ENCODE measurements at places on chromosomes 3 and 15. TPM values are rescaled to one million over a fixed set of nuclear protein-coding genes. Genes with fewer than 3 reads are reported as not detected.
A peak's percentile ranks its signal among the peaks of the same experiment; 100 is the strongest.

PLCL2 gene
- 11.0 TPM for total RNA-seq

CORO2B gene
- 15.7 TPM for total RNA-seq

CHRM5 gene
- not detected for total RNA-seq

CASR gene
- not detected for total RNA-seq

STRA6 gene
- total RNA-seq: 0.17 TPM

HIGD1A gene
- 98.6 TPM for total RNA-seq

CYP19A1 gene
- 3.9 TPM for total RNA-seq

RPUSD3 gene
- total RNA-seq: 22.1 TPM

GRCh38 chr15:63860155-63860554, 26.4 kb upstream of the HERC1 start:
- no peak for DNase-seq
- H3K4me3 ChIP-seq: no peak overlapping the region
- H3K27me3 ChIP-seq: peaks cover 8% of the 10 kb centered on the region

- peak overlapping the region; percentile 86 for H3K27ac ChIP-seq
- no peaks in the 10 kb centered on the region for H3K36me3 ChIP-seq
- peak; percentile 99 for DNase-seq
These were observed 60.0 kb upstream of the IL12A start for GRCh38 chr3:159928666-159929065.

DNA sequence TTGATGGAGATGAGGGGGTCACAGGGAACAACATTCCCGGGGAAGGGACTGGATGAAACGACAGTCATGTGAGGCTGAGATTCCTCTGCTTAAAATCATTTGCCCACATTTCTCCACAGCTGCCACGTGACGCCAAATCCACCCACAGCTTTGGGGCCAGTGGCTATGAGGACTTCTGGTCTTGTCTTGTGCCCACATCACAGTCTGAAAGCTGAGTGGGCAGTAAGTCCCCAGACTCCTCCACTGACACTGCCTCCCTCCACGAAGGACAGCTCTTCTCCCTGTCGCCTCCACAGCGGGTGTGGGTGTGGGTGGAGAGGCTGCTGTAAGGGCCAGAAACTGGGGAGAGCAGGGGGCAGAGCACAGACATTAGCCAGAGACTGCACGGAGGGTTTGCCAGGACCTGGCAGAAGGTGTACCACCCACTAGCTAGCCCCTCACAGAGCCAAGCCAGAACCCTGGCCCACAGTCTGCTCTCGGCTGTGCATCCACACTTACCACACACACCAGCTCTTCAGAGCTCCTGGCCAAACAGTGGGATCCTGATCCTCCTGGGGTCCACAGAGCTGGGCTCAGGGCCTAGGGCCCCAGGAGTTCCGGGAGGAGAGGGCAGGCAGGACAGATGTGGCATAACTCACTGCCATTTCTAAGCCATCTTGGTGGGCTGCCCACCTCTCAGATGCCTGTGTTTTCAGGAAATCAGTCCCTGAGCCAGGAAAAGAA, 24.2 kb downstream of the RAB6B start:
- no peak overlapping the region for H3K27ac ChIP-seq
- H3K4me3 ChIP-seq: no peak overlapping the region
- no peaks in the 10 kb centered on the region for H3K36me3 ChIP-seq
- DNase-seq: no peak

DNA sequence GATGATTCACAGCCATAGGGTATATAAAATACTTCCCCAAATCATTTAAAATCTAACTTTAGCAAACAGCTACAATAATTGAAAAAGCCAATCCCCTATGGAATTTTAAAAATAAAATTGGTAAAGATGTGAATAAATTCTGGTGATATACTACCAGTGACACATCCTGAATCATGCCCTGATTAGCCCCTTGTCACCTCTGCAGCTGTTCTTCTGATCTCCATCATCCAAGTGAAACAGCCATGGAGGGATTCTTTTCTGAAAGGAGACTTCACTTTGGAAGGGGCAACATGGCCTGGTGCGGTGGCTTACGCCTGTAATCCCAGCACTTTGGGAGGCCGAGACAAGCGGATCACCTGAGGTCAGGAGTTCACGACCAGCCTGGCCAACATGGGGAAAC, 115.6 kb upstream of the MLF1 start:
- H3K4me1 ChIP-seq: no peaks in the 10 kb centered on the region
- no peak for DNase-seq
- H3K27me3 ChIP-seq: no peaks in the 10 kb centered on the region
- no peak overlapping the region for H3K27ac ChIP-seq

DNA sequence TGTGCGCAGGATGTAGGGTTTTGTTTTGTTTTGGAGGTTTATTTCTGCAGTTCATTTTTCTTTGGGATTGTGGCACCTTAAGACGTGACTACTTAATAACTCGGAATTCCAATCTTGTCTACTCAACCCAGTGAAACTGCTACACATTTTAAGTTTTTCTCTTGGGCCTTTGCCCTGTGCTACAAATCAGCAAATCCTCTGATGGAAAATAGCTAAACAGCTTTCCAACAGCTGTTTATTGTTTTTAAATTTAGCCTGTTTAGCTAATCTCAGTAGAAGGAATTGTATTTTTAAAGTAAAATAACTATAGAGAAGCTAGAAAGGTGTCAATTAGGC, 48.4 kb downstream of the OPA1 start:
- DNase-seq: no peak
- no peak overlapping the region for H3K27ac ChIP-seq
- peaks cover 2% of the 10 kb centered on the region for H3K4me1 ChIP-seq

DNA sequence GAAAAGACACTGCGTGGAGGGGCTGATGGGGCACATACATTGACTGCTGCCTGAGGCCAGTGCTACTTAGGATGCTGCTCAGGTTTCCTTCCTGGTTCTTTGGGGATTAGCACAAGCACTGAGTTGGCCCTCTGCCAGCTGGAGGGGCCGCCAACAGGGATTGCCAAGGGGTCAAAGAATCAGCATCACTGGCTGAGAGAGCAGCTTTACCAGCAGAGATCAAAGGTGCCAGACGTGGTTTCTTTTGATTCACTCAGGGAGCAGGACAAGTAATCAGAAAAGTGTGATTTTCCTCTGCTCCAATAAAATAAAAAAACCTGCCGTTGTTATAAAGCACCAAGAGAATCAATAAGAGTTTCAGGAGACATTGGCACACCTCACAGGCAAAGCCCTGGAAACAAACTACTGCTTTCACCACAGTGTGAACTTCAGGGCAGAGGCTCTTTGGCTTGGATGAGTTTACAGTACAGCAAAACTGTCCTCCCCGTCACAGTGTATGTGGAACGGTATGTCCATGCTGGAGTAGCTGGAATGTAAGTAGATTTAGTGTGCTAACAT, 45.8 kb upstream of the FSIP1 start:
- DNase-seq: peak; percentile 78
- H3K27ac ChIP-seq: no peak overlapping the region
- H3K4me3 ChIP-seq: no peak overlapping the region
- no peaks in the 10 kb centered on the region for H3K36me3 ChIP-seq
- peaks cover 23% of the 10 kb centered on the region for H3K4me1 ChIP-seq
- no peaks in the 10 kb centered on the region for H3K27me3 ChIP-seq

DNA sequence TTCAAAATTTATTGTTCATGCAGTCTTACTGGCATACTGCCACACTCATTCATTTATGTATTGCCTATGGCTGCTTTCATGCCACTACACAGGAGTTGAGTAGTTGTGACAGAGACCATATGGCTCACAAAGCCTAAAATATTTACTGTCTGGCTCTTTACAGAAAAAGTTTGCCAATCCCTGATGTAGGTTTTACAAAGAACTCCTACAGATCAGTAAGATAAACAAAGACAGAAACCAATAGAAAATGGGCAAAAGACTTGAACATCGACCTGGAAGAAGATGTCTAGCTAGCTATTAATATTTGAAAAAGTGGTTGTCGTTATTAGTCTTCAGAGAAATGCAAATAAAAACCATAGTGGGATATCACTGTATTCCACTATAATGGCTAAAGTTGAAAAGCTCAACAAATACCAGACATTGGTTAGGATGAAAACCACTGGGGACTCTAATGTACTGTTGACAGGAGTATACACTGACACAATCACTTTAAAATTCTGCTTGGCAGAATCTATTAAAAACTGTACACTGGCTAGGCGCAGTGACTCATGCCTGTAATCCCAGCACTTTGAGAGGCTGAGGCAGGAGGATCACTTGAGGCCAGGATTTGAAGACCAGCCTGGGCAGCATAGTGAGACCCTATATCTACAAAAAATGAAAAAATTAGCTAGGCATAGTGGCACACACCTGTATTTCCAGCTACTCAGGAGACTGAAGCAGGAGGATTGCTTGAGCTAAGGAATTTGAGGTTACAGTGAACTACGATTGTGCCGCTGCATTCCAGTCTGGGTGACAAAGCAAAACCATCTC, 87.7 kb downstream of the NEO1 start:
- no peak overlapping the region for H3K27ac ChIP-seq
- H3K4me3 ChIP-seq: no peak overlapping the region
- no peaks in the 10 kb centered on the region for H3K36me3 ChIP-seq
- H3K4me1 ChIP-seq: no peaks in the 10 kb centered on the region

GRCh38 chr3:128999102-128999501, 2.0 kb upstream of the EFCC1 start:
- peaks cover 2% of the 10 kb centered on the region for H3K4me1 ChIP-seq
- H3K27ac ChIP-seq: no peak overlapping the region
- peaks cover 66% of the 10 kb centered on the region for H3K27me3 ChIP-seq
- H3K36me3 ChIP-seq: no peaks in the 10 kb centered on the region
- DNase-seq: no peak

DNA sequence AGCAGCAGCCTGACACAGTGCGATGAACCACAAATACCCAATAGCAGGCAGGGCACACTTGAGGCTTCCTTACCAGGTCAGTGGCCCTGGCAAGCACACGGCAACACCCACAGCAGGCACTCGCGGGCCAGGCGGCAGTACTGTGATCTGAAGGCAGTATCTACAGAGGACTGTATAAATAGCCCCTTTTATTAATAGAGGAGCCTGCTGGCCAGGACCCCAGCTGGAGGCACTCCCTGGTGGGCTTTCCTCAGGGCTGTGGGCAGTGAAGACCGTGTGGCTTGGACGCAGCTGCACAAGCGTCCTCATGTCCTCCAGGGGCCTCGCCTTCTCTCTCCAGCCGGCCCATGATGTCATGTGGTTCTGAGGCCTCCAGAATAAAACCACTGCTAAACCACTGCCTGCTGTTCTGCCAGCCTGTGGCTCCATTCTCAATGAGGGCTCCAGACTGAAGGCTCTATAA, 44.1 kb downstream of the LRIG1 start:
- DNase-seq: no peak
- no peak overlapping the region for H3K4me3 ChIP-seq
- no peaks in the 10 kb centered on the region for H3K27me3 ChIP-seq

GRCh38 chr15:74291101-74292071, 55.3 kb downstream of the CCDC33 start:
- peak; percentile 85 for DNase-seq
- no peaks in the 10 kb centered on the region for H3K4me1 ChIP-seq
- no peak overlapping the region for H3K27ac ChIP-seq
- H3K27me3 ChIP-seq: no peaks in the 10 kb centered on the region
- no peak overlapping the region for H3K4me3 ChIP-seq

DNA sequence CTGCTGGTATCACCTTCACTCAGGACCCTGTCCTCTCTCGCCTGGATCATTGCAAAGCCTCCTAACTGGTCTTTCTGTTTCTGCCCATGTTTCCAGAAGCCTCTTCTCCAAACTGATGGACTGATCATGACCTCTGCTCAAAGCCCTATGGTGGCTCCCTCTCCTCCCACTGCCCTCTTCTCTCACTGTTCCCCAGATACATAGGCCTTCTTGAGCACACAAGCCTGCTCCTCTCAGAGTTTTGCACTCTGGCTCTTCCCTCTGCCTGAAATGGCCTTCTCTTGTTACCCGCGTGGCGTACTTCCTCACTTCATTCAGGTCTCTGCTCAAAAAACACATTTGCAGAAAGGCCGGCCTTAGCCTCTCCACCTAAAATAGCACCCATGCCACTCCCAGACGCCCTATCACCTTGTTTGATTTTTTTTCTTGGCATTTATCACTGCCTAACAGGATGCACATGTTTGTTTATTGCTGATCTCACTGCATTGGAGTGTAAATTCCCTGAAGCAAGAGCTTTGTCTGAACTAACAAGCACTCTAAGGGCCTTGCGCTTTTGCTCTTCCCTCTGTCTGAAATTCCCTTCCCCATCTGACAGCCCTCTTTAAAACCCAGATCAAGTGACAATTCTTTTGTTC, 1.4 kb upstream of the ETFA start:
- H3K27ac ChIP-seq: no peak overlapping the region
- H3K27me3 ChIP-seq: peaks cover 9% of the 10 kb centered on the region
- H3K4me1 ChIP-seq: no peaks in the 10 kb centered on the region
- H3K36me3 ChIP-seq: no peaks in the 10 kb centered on the region

DNA sequence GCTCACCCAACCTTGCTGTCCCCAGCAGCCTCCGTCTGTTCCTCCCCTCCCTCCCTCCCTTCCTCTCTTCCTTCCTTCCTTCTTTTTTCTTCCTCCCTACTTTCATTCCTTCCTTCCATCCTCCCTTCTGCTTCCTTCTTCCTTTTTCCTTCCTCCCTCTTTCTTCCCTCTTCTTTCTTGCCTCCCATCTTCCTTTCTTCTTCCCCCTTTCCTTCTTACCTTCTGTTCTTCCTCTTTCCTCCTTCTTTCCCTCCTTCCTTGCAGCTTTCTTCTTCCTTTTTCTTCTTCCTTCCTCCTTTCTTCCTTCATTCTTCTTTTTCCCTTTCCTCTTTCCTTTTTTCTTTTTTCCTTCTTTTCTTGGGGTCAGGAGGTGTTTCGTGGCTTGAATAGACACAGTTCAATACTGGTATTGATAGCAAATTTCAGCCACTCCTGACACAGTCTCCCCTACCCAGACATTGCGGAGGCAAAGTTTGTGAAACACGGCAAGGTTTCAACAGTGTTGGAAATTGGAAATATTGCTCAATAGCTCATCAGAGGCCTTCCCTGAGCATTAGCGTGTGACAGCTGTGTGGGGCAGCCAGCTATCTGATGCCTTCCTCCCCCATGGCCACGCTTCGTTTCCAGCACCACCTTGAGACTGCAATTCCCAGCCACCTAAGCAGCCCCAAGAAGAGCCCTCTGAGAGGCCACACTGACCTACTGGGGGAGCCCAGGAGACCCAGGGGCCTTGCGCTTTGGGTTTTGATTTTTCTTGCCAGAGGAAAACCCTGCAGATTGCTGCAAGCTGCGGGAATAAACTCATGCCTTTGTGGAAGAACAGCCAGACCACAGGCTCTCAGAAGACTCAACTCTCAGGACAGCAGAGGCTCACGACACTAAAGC, 82.2 kb downstream of the KLF15 start:
- no peaks in the 10 kb centered on the region for H3K27me3 ChIP-seq
- H3K36me3 ChIP-seq: no peaks in the 10 kb centered on the region
- H3K27ac ChIP-seq: no peak overlapping the region
- peak; percentile 34 for DNase-seq

DNA sequence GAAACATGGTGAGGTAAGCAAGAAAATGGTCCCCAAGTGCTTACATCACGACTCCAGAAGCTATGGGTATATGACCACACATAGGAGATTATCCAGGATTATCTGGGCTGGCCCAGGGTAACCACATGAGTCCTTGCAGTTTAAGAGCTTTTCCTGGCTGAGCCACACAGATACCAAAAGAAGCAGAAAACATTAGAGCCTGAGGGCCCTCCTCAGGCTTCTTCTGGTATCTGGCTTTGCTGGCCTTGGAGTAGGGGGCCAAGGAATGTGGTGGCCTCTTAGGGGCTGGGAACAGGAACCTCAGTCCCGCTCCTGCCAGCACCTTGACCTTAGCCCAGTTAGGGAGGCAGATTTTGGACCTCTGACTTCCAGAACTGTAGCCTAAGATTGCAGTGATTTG, 259.1 kb downstream of the KCNMB2 start:
- no peak for DNase-seq
- no peaks in the 10 kb centered on the region for H3K4me1 ChIP-seq
- H3K27me3 ChIP-seq: no peaks in the 10 kb centered on the region
- H3K27ac ChIP-seq: no peak overlapping the region

- H3K4me3 ChIP-seq: no peak overlapping the region
- DNase-seq: no peak
- no peaks in the 10 kb centered on the region for H3K4me1 ChIP-seq
- H3K27ac ChIP-seq: no peak overlapping the region
- no peaks in the 10 kb centered on the region for H3K27me3 ChIP-seq
- H3K36me3 ChIP-seq: no peaks in the 10 kb centered on the region
These were observed 343.5 kb downstream of the NEK10 start for GRCh38 chr3:27025718-27026117.
